ENCODE measurements at places on chromosomes 7 and 10.

DNA sequence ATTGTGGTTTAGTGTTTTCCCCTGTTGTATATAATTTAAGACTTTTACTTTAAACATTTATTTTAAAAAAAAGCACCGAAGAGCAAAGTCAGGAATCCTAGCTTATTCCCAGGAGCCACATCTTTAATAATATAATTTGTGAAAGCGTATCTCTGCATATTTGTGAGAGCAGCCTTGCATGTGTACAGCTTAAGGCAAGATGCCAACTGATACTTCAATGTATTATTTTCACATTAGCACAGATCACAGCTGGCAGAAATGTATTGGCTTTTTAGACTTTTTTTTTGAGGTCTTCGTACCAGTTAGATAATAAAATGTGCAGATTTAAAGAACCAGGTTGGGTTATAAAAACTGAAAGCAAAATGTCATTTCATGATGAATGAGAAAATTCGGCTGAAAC, 845.7 kb upstream of the POT1 start:
- no peak for DNase-seq

- no peak for DNase-seq
These were observed 19.0 kb downstream of the TMEM236 start for GRCh38 chr10:17771017-17771416.

DNA sequence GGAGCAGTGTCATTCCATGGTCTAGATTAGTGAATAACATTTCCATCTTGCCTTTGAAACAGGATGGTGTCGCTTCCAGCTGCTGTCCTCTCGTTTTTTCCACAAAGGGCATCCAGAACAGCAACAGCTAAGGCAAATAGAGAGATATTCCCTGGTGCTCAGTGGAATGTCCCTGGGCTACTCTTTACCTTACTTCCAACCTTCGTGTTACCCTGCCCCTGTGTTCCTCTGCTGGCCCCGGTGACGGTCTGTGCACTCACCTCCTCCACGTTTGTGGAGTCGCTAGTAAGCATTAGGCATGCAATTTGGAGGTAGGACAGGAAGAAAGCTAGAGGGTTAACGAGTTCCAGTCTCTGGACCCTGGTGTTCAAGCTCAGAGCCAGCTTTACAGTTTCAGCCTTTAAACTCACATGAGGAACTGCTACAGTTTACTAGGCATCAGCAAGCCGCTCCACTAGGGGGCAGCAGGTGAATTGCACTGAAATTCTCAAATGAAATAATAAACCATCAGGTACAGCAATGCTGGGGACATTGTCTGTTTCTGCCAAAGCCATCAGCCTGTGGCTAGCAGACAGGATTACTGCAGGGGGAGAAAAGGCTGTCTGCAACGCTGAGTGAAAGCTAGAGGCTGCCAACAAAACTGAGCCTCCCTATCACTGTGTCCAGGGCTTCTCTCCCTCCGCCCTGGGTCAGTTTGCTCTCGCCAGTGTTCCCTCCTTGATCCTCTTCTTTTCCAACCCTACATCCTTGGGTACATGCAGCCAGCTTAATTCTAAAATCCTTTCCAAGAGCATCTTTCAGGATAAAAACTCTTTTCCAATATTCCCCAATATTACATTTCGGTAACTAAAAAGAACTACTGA, 9.0 kb downstream of the MRPL32 start:
- DNase-seq = peak; percentile 54

DNA sequence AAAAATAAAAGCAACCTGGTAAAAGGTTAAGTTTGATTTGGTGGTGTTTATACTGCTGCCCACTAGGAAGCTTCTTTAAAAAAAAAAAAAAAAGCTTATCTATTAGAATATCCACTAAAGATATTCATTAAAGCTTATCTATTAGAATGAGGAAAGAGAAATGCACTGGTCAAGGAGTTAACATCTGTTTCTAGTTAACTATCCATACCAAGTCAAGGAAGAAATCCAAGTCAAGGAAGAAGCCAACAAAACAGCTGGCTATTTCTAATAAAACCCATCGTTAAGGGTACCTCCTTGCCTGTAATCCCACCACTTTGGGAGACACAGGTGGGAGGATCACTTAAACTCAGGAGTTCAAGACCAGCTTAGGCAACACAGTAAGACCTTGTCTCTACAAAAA, 82.6 kb downstream of the JMJD1C start:
- no peak for DNase-seq

DNA sequence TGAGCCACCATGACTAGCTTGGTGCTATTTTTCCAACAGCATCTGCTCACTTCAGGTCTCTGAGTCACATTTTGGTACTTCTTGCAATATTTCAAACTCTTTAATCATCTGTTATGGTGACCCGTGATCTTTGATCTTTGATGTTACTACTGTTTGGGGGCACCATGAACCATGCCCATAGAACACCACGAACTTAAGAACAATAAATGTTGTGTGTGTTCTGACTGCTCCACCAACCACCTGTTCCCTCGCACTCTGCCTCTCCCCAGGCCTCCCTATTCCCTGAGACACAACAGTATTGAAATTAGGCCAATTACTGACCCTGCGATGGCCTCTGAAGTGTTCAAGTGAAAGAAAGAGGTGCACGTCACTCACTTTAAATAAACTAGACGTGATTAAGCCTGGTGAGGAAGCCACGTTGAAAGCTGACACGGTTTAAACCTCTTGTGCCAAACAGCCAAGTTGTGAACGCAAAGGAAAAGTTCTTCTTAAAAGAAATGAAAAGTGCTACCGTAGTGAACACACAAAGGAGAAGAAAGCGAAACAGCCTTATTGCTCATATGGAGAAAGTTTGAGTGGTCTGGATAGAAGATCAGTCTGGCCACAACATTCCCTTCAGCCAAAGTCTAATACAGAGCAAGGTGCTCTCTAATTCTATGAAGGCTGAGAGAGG, 27.2 kb upstream of the ATP6V0A4 start:
- DNase-seq = no peak

All from stimulated activated CD8-positive, alpha-beta memory T cell treated with anti-CD3 and anti-CD28 coated beads, Interleukin-4, amount 100 ng/mL, for 1 hour (primary cell).